Temporal lobe (tissue), 4 donors: ENCODE measurements at places on chromosomes 13 and 19. TPM values are rescaled to one million over a fixed set of nuclear protein-coding genes. Genes with fewer than 3 reads are reported as not detected.

The TEKTIP1 gene
- not detected for total RNA-seq

The KLK4 gene
- total RNA-seq, result not detected

The ATP8B3 gene
- under 0.01 TPM for total RNA-seq

The ZNF729 gene
- total RNA-seq, result under 0.01 TPM

The KASH5 gene
- total RNA-seq, result not detected

The CLEC17A gene
- not detected for total RNA-seq

The ERICH4 gene
- not detected for total RNA-seq

The ELL gene
- total RNA-seq, result 5.2 TPM

The CACNG7 gene
- total RNA-seq, result 12.0 TPM

The ZNF132 gene
- total RNA-seq, result 7.1 TPM

The C5AR1 gene
- 0.25 TPM for total RNA-seq

The FREM2 gene
- total RNA-seq, result 2.5 TPM
